Adrenal gland (tissue), 19 donors: ENCODE measurements at places on chromosomes 6 and 20.

DNA sequence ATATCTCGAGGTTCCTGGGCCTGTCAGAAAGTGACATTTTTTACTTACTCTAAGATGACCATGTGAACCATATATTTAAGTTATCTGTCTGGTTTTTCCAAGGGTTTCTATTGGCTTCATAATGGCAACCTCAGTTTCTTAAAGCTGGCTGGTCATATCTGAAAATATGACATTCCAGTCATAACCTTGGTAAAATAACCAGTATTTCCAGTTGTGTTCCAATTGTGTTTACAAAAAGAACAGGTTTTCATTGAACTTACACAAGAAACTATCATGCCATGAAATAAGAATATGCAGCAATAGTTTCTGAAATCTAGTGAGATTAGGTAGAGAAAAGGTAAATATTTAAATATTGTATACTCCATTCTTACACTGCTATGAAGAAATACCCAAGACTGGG is 61.7 kb upstream of the HMGN3 start:
- DNase-seq, result no peak

GRCh38 chr20:478010-478948 is 15.9 kb upstream of the TBC1D20 start:
- DNase-seq, result no peak

- DNase-seq, result no peak
Measured at GRCh38 chr6:72272958-72273357, 348.9 kb upstream of the KCNQ5 start.

- DNase-seq, result no peak
Measured at GRCh38 chr6:170114956-170115855, 175.7 kb downstream of the DLL1 start.

GRCh38 chr20:49693435-49694171 is 20.1 kb downstream of the B4GALT5 start:
- DNase-seq, result no peak

- DNase-seq, result no peak
Measured at GRCh38 chr20:57614490-57615444, 5.5 kb downstream of the ZBP1 start.

DNA sequence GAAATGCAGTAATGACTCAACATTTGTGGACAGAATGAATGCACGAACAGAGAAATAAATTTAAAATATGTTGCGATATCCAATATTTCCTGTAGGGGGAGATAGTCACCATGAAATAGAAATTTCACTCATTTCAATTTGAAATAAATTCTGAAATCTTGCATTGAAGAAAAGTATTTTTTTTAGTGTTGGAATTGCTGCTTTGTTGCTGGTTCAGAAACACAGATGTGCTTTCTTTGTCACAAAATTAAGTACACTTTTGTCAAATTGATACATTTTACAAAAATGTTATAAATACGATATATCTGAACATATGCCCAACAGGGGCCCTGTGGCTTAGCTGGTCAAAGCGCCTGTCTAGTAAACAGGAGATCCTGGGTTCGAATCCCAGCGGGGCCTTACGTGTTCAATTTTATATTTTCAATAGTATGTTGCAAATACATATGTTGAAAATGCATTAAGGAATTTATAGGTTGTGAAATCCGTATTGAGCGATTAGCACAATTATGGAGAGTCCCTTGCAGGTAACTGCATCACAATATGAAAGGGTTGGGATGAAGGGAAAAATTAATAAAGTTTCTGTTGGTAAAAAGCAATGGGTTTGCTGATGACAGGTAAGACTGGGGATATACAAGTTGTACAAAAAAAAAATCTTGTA is 85.4 kb upstream of the PRSS16 start:
- no peak for DNase-seq

DNA sequence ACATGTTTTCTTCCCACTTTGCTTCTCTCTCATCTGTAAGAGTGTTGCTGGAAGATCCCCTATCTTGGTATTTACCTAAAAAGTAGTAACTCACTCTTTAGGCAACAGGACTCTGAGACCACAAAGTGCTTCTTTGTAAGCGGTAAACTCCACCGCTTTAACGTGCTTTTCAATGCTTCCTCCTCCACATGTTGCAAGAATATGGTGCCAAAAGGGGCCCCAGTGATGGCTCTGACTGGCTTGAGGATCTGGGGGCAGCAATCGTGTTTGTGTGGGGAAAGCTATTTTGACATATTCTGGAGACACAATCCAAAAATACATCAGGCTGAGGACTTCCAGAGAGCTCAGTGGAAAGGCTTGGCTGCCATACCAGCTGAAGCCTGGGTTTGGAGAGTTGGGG is 12.4 kb upstream of the CPNE5 start:
- no peak for DNase-seq

DNA sequence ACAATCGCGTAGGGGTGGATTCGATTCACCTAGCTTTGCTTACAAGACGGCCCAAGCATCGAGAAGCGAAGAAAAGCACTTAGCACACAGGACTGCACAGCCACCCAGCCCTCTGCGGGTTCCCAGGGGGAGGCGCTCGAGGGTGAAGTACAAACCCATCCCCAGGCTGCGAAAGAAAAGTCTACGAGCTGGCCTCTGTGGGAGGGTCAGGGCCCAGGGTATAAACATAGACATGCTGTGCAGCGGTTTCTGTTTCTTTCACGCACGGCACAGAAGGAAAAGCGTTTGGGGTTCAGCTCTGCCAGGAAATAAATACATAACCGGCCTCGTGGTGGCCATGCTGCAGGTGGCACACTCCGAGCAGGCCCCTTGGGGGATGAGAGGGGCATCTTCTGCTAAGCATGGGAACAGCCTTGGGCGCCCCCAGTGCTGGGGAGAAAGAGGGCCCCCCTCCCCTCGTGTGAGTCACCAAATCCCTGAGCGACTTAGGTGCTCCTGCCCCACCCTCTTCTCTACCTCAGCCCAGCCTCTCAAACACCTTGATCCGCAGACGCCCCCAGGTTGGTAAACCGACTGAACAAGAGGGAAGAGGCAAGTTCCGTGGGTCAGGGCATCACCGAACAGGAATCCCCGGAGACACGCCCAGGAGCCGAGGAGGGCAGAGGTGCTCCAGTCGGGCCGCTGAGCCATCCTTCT is 91.6 kb upstream of the RIPOR2 start:
- no peak for DNase-seq

DNA sequence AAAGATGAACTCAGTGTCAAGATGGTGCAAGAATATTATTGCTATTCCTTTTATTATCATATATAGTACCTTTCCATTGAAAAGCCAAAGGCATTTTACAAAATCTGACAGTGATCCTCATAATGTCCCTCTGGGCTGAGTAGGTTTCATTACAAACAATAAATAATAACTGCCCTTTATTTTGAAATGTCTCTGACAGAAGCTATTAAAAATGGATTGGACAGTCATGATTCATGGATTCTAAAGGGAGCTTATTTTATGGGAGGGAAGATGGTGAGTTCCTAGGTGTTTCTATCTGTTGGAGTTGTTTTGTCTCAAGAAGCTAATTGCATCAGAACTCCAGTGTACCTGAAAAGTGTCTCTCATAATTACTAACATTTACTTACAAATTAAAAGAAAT is 30.4 kb upstream of the HDAC2 start:
- DNase-seq, result no peak

DNA sequence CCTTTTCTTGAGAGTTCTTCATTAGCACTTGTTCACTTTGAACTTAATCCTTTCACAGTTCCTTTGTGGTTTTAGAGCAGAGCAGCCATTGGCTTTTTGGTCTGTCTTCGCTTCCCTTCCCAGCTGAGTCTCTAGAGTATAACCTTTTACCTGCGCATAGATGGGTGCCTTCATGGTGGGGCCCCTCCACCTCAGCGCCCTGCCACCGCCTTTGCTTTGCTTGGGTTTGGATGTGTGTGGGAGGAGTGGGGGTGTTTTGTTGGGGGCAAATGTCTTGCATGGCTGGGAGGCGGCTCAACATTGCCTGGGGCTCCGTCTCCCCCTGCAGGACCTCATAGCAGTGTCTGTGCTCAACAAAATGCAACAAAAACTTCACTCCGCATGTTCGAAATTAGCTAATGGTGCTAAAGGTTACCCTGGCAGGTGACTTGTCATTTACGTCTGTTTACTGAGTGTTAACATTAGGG is 11.9 kb downstream of the PYGB start:
- DNase-seq, result peak; percentile 8

DNA sequence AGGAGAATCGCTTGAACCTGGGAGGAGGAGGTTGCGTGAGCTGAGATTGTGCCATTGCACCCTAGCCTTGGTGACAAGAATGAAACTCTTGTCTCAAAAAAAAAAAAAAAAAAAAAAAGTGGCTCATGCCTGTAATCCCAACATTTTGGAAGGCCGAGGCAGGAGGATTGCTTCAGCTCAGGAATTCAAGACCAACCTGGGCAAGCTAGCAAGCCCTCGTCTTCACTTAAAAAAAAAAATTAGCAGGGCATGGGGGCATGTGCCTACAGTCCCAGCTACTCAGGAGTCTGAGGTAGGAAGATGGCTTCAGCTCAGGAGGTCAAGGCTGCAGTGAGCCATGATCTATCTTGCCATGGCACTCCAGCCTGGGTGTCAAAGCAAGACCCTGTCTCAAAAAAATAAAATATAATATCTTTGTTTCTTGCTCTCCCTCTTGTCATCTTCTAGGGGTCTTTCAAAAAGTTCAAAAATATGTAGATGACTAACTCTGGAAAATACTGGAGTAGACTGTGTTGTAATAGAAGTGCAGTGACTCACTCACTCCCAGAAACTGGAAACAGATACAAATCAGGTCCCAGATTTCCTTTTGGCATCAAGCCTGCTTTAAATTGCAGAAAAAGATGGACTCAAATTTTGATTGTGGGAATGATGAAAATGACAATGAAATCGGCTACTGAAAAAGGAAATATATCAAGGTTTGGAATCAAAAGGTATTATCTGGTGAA is 2.8 kb upstream of the GINM1 start:
- peak; percentile 39 for DNase-seq
